Nucleus accumbens (tissue), 56 donors: ENCODE measurements at places on chromosomes 13 and 19.
A peak's percentile ranks its signal among the peaks of the same experiment; 100 is the strongest.

DNA sequence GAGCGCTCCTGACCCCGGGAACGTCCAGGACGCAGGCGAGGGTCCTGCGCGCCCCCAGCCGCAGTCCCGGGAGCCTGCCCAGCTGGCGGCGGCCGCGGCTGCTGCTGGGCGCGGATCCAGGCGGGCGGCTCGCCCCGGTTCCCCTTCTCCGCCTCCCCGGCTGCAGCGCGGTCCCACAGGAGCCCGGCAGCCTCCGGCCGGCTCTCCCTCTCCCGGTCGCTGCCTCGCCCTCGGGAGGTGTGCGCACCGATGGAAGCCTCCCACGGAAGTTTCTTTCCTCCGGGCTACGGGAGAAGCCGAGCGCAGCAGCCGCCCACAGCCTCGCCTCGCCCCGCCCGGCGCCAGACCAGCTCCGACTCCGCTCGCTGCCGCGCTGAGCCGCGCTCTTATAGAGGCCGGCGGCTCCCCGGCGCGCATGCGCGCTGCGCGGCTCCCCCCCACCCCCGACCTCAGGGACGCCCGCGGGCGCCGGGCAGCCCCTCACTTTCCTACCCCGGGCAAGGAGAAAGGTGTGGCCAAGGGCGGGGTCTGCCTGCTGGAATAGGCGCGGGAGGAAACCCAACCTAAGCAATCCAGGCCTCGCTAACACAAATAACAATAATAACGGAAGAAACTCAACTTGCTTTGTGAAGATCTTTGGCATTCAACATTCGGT lies at the start of gene SHISA2:
Gene SHISA2, minus strand, starts transcription at position 360 of the 655 bp plus-strand sequence. CDS start 1,041 bp downstream, outside the sequence.
- DNase-seq = peak; percentile 55

- DNase-seq = no peak
These were observed 12.0 kb upstream of the NUMBL start for GRCh38 chr19:40702337-40703012.

DNA sequence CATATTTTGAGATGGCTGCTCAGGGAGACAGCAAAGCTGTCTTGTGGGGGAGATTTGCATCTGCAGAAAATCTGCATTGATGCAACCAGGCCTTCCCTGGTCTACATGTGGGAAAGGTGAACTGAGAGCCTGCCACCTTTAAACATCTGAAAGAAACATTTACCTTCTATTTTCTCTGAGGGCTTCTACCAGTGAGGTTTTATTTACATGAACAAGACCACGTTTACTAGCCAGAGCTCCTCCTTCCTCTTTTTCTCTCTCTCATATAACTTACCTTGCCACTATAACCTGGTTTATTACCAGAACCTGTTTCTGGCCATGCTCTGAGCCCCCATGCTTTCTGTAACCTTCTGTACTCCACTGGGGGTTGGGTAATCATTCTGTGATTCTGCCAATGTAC lies 14.4 kb upstream of the RUBCNL start:
- DNase-seq = no peak

GRCh38 chr13:32409001-32409313 lies 19.0 kb downstream of the N4BP2L1 start:
- no peak for DNase-seq

DNA sequence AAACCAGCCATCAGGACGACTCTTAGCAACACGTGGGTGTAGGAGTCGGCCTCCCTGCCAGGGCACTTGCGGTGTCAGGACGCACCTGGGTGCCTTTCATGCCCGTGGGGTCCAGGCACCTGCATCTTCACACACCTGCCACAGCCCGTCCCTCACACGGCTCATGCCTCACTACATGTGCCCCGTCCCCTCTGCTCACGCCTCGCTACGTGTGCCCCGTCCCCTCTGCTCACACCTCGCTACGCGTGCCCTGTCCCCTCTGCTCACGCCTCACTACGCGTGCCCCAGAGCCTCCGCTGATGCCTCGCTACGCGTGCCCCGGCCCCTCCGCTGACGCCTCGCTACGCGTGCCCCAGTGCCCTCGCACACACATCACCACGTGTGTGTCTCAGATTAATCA lies 58.0 kb upstream of the F7 start:
- DNase-seq = no peak

DNA sequence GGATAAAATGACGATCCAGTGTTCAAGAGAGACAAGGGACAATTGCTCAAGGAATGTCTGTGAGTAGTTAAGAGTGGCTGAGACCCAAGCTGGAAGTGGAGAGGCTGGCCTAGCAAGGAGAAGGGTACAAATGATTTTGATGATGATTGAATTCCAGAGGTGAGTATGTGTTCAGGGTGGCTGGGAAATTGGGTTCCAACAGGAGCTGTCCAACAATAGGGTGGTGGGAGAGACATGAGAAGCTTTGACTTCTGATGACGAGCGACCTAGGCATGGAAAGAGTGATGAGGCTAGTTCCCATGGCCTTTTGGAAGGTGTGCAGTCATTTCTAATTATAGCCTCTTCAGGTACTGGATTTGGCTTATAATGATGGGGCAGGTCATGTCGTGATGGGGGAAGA lies 29.1 kb upstream of the DCLK1 start:
- DNase-seq = no peak

DNA sequence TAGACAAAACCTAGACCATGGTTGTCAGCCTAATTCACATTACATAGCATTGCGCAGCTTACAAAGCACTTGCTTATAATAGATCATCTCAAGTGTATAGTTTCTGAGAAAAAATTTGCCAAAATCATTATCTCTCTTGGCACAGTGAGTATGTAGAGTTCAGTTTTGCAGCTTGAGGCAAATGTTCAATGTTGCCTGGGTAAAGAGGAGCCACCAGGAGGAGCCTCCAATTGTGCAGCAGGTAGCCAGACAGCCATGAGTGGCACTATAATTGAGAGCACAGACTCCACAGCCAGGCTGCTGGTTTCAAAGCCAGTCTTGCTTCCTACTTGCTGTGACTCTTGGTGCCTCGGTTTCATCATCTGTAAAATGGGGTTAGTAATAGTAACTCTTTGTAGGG lies 24.0 kb upstream of the OLFM4 start:
- DNase-seq = no peak

DNA sequence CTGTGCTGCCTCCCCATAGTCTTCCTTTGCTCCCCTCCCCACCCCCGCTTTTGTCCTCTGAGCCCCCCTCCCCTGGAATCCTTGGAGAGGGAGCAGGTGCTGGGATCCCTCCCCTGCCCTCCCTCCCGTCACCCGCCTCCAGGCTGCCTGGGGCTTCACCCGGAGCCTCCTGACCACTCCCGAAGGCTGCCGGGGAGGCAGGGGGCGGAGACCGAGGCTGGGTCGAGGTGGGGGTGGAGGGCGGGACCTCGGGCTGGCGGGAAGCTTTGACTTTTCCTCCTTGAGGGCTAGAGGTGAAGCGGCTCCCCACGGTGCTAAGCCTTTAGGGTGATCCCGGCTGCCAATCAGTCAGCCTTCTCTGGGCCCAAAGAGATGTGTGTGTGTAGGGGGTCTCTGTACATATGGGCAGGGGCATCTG lies 1.5 kb downstream of the KMT5C start:
- DNase-seq = peak; percentile 19

- no peak for DNase-seq
These were observed 242.6 kb upstream of the RFC3 start for GRCh38 chr13:33575378-33575777.

DNA sequence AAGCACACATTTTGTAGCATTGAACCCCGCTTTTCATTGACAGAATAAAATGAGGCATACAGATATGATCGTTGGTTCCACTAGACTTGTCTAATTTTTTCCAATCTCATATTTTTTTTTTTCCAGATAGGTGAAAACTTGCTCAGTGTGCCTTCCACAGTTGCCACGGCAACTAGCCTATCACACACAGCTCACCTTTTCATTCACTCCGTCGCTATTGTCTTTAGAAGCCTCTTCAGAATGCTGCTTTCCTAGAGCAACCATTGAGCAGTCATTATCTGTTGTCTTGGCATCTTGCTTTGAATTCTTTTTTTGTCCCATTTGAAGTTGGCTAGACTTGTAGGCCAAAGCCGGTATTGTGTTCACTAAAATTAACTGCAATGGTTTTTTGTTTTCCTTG lies 37.7 kb upstream of the ESD start:
- DNase-seq = no peak

GRCh38 chr13:109274188-109274821 lies 512.1 kb downstream of the IRS2 start:
- no peak for DNase-seq

DNA sequence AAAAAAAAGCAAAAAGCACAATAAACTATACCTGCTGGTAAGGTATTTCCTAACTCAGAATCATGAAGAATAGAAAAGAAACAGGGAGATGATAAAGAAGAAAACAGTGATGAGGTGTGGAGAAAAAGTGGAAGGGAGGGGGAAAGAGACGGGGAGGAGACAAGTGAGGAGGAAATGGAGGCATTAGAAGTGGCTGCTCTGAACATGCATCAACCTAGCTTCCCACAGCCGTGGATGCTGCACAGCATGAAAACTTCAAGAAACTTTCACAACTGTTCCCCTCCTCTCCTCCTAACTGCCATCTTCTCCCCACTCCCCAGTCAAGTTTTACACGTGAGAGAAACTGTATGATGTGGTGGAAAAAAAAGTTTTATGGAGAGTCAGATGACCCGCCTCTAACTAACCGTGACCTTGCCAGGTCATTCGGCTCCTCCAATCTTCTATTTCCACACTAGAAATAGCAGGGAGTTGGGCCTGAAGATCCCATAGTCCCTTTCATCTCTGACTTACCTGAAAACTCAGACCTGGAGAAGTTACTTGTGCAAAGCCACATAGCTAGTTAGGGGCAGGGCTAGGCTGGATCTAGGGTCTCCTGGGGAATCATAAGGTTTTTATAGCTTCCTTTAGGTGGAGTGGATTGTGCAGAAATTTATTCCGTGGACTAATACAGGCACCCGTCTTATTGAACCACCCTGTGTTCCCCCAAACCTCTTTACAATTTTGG lies 461.9 kb downstream of the KLF5 start:
- DNase-seq = no peak

GRCh38 chr19:18657590-18658365 lies 20.9 kb downstream of the KLHL26 start:
- no peak for DNase-seq

DNA sequence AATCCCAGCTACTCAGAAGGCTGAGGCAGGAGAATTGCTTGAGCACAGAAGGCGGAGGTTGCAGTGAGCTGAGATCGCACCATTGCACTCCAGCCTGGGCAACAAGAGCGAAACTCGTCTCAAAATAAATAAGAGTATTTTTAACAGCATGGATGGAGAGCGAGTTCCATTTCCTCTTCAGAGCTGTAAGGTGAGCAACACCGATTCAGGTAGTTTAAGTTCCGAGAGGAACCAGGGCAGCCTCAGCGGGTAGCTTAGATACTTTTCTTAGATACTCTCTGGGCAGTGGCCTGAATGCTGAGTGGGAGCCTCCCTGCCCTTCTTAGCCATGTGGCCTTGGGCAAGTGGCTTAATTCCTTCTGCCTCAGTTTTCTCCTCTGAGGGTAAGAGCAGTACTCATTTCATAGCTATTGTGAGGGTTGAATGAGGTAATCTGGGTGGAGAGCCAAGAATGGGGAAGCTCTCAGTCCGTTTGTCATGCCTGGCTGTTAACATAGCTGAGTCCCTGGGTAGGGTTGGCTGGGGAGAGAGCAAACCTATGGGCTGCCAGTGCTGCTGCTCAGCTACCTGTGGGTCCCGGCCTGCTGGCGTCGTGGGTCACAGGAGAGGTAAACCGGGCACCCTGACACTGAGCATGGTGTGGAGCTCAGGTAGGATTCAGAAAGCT lies 4.1 kb downstream of the ATP11A start:
- DNase-seq = no peak

GRCh38 chr13:34356686-34357434 lies 538.9 kb downstream of the RFC3 start:
- no peak for DNase-seq

DNA sequence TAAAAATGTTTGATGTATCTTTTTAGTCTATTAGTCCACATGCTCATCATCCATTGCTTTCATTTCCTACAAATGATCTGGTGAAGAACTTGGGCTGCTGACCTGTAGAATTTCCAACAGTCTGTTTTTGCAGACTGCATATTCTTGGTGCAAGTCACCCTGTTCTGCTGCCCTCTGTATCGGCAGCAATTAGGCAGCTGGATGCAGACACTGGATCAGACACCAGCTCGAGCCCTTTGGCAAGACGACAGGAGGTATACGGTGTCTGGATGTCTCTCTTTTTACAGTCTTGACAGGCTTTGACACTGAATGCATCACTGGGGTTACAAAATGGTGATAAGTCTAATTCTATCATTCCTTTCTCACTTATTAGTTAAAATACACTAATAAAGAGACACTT lies 21.8 kb downstream of the MTRF1 start:
- DNase-seq = no peak

- no peak for DNase-seq
These were observed 84.4 kb downstream of the DNAJC15 start for GRCh38 chr13:43107780-43108179.

DNA sequence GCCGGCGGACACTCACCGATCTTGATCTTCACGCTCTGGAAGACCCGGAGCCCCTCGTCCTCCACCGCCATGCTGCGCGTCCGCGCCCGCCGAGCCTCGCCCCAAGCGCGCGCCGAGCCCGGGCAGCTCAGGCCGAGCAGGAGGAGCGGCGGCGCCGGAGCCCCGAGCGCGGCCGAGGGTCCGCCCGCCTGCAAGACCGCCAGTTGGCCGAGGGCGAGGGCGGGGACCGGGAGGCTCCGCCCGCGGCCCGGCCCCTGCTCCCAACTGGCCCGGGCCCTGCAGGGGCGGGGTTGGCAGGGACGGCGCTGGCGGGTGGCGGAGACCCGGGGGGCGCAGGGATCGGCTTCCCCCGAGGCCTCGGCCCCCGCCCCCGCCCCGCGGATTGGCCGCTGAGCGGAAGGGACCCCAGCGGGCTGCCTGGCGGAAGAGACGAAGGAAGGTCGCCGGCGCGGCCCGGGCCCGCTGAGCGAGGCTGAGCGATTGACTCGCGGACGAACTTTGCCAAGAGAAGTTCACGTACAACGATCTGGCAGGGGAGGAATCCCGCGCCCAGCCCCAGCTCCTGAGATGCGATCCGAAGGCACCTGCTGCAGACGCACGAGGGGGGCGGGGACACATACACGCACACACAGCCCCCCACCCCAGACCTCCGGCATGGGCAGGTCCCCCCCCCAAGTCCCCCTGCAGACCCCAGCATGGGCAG lies at the start of gene RASA3:
Gene RASA3, minus strand, starts transcription at position 205 of the 703 bp plus-strand sequence. Its CDS starts 134 bp downstream, at position 71.
- DNase-seq = peak; percentile 40
